ENCODE measurements at places on chromosomes 3 and 15.

GRCh38 chr3:126816986-126817777 is 113.1 kb downstream of the CHCHD6 start:
- DNase-seq, result no peak

DNA sequence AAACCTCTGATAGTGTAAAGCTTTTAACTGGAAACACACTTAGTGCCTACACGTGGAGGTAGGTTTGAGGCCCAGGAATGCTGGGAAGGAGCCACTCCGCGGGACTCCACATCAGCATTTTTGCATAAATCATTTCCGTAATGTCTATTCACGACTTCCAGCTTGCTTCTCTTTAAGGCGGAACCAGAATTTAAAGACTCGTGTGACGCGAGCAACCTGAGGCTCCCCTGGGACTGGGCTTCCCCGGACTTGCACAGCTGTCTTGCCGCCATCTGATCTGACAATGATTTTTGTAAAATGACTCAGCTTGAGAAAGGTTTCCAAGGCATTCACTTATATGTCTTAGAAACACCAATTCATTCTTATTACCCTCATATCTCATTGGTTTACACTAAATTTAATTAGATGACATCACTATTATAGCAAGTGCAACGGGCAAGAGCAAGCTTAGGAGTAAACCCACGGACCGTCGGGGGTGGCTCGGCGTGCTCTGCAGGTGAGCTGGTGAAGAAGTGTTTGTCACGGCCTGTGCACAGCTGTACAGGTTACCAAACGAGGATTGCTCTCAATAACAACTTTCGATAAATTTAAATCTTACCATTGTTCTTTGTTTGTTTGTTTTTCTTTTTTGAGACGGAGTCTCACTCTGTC is 95.2 kb downstream of the CHSY1 start:
- DNase-seq, result peak; percentile 71

GRCh38 chr3:189726277-189726676 is 95.1 kb downstream of the TP63 start:
- DNase-seq, result no peak

DNA sequence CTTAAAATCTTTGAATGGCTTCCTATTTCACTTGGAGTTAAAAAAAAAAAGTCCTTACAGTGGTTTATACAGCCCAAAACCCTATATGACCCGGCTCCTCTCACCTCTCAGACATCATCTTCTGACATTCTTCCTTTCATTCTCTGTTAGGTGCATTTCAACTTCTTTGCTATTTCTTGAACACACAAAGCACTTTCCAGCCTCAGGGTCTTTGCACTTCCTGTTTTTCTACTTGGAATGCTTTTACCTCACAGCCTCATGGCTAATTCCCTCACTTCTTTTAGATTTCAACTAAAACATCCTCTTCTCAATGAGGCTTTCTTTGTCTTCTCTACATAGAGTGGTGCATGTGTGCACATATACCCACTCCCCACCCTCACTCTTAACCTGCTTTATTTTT is 91.0 kb upstream of the MB21D2 start:
- no peak for DNase-seq

DNA sequence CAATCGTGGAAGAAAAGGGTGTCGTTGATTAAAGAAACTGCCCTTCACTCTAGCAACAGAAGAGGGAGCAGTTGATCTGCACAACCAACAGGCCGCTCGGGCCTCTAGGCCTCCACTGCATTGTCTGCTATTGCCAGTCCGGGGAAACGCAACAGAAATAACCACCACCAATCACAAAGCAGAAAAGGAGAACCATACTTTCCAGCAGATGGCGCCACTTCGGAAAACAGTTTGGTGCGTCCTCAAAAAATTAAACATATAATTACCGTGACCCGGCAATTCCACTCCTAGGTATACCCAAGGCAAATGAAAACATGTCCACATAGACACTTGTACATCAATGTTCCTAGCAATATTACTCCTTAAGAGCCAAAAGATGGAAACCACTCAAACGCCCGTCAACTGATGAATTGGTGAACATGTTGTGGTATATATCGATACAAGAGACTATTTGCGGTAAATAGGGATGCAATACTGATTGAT is 154.1 kb downstream of the TJP1 start:
- peak; percentile 82 for DNase-seq

DNA sequence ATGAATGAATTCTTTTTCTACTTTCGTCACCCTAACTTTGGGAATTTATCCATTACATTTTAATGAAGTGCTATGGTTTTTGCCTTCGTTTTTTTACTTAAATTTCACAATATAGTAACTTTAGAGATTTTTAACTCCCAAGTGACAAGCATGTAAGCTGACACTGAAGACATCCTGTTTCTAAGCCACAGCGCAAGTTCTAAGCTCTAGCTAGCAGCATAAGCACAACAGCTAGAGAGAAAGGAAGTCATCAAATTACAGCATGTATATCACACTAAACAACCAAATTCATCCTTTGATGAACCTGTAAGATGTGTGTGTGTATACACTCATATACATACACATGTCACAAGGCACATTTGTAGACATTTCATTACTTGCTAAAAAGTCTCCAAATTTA is 119.3 kb downstream of the P3H2 start:
- DNase-seq, result no peak

GRCh38 chr3:35486295-35486694 is 153.0 kb upstream of the ARPP21 start:
- no peak for DNase-seq
